ENCODE measurements at places on chromosomes 3 and 15.

DNA sequence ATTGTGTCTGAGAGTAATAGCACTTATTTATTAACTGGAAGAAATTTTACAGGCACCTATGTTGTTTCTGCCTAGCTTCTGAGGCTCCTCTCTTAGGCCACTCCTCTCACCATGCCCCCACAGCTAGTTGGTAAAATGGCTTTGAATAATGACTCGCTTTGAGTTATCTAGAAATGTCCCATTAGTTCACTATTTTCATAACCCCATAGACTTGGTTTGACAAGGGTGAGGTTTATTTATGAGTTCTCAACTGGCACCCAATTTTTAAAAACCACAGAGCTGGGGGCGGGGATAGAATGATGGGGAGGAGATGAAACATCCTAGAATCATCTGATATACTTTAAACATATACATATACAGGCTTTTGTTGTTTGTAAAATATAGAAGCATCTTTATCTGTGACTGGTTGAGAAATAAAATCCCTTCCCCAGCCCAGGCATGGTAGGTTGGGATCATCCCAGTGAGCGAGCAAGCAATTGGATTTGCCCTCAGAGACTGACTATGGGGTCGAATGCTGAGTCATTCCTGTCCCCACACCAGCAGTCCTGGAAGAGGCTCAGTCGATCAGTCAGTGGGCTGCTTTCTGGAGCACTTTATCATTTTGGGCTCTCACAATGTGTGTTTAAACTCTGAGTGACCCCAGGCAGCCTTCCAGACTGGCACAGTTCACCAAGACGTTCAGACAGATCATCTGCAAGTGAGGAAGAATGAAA lies 60.2 kb upstream of the TSEN2 start:
- peak; percentile 69 for DNase-seq

DNA sequence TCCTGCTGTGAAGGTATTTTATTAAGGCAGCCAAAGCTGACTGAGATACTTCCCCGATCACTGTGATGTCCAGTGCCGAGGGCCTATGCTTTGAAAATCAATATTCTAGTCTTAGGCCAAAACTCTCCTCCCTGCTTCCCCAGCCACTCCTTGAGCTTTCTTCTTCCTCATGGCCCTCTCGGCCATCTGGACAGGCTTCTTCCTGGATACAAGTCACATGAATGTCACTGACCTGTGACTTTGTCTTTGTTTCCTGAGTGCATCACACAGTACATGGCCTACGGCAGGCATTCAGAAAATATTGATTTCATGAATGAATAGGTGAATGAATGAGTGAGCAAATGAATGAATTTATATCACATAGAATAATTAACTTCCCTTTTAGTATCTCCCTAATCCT lies 24.6 kb upstream of the HES1 start:
- no peak for DNase-seq

DNA sequence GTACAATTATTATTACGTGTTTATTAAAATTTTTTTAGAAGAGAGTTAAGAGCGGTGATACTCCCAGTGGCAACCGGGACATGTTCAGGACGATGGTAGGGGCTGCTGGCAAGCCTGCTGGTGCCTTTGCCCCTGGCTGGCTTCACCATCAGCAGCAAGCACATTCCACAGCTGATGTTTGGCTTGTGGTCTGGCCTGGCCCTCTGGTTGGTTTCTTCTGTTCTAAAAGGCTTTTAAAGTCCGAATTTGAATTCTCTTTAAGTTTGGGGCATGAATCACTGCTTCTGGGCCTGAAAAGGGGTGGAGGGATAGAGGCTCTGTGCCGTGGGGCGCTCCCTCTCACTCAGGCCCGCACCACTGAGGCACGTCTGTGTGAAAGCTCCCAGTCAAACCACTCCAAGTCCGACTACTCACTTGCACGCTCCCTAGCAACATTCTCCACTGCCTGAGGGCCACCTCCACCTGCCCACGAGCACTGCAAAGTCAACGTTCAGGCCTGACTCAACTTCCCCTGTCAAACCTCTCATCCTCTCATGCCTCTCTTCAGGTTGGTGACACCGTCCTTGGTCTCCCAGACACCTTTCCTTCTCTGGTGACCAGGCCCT lies 10.1 kb downstream of the ITGA11 start:
- no peak for DNase-seq

DNA sequence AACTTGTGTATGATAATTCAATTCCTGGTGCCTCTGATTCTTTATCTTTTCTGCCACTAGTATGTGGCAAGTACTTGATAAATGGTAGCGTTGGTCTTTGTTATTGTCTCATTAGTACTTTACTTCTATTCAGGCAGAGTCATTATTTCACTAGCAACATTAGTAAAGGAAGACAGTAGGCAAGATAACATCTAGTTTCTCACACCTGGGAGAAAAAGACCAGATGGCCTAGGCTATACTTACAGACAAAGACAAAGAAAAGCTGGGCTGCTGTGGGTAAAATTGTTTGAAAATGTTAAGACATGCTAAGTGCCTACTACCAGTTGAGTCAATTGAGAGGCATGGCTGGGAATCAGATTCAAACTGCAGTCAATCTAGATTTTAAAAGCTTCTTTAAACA lies 198.7 kb upstream of the CMC1 start:
- no peak for DNase-seq

- no peak for DNase-seq
These were observed 26.8 kb upstream of the OCA2 start for GRCh38 chr15:28125673-28126651.

DNA sequence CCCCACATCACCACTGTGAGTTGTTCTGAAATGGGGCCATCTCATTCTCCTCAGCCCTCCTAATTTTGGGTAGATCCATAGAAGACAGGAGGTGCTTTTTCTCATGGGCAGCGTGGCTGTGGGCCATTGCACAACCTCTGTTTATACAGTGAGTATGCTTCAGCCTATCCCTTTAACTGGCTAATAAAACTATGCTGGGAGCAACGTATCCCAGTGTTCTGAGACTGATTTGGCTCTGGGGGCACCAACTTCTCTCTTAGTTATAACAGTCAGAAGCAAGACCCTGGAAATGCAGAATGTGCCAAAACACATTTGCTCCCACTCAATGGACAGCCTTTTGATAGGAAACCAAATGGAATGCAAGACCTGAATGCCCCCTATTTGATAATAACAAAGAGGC lies 97.1 kb upstream of the ICE2 start:
- no peak for DNase-seq

DNA sequence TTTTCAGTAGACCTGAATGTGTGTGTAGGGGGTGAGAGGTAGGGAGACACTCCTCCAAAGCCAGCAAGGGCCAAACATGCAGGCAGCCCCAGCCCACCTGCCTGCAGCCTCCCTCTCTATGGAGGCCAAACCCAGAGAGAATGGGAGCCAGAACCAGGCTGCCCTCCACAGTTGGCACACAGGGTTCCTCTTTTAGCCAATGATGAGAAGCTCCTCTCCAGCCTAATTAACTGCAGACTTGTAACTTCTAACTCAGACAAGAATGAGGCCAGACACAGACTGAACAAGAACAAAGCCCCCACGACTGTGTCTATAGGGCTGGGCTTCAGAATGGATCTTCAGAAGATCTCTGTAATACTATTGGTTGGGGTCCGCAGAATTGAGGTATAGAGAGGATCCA lies 12.3 kb upstream of the TLE3 start:
- no peak for DNase-seq

DNA sequence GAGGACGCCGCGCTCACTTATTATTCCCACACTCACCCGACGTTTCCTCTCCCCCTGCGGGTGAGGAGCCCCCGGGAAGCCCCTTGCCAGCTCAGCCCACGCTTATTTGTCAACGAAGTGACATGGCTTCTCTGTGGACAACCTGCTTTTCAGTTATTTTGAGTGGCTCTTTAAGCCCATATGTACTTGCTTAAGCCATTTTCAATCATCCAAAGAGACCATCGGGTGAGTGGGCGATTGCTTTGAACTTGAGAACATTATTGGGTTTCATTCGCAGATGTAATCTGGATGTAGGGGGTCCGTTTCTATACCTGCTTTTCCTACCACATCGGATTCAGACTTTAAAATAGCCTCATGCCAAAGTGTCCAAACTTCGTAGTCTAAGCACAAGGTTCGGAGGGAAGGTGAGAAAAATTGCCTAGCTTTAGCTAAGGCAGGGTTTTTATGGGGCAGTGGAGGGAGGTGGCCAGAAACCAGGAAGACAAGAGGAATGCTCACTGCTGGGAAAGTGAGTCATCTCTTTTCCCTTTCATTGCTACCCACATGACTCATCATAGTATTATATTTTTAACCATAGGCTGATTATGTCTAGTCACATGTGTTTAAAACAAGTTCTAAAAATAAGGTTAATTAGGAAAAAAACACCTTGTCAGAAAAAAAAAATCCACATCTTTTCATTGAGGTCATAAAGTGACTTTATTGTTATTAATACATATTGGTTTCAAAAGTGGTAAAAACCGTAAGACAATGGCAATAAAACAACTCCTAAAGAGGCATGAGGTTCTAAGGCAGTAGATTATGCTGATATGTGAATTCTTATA lies 773.1 kb upstream of the NR2F2 start:
- no peak for DNase-seq

DNA sequence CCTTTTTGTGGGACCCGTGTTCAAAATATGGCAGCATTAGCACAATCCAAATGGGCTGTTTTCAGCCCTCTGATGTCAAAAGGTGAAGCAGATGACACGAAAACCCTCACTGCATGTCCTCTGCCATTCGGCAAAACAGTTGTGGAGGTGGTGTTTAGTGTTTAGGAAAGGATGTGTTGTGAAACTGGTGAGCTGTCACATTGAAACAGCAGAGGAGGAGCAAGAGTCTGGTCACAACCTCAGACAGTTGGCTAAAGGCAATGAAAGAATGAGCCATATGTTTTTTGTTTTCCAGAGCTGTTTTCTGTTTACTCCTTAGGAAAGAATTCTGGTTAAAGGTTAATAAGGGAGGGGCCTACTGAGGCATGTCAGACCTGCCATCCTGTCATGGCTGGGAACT lies 140.7 kb downstream of the VPS8 start:
- DNase-seq, result no peak

DNA sequence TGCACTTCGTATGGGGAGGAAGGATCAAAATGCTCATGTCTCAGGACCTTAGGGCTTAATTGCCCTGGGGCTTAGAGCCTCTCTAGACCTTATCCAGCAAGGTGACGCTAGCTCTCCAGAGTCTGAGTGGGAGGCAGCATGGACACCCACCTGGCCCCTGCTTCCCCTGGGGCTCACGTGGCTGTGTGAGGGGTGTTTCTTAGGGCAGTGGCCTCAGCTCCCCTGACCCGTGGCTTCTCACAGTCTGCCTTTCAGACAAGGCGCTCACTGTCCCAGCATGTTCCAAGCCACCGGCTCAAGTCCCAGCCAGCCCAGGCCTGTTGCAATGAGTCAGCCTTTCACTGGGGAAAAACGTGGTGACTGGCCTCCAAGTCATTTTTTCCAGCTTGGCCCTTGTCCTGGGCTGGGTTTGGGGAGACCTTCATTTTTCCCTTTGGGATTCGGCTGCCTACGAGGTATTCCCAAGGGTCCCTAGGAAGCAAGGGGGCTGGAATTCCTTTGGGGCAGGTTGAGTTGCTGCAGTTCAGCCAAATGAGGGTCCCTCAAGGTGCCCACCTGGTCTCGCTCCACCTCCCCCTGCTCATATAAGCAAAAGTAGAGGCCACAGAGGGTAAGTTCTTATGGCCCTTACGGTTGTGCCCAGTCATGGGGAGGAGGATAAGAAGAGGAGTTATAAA lies 15.7 kb downstream of the BHLHE40 start:
- peak; percentile 30 for DNase-seq

- no peak for DNase-seq
These were observed 30.9 kb downstream of the TFG start for GRCh38 chr3:100740207-100740606.

- no peak for DNase-seq
These were observed 369.4 kb downstream of the NR2F2 start for GRCh38 chr15:96699871-96700401.

- no peak for DNase-seq
These were observed 13.9 kb upstream of the GOLGA8B start for GRCh38 chr15:34597316-34597715.

GRCh38 chr3:51946796-51947195 lies 4.6 kb downstream of the PARP3 start:
- no peak for DNase-seq

DNA sequence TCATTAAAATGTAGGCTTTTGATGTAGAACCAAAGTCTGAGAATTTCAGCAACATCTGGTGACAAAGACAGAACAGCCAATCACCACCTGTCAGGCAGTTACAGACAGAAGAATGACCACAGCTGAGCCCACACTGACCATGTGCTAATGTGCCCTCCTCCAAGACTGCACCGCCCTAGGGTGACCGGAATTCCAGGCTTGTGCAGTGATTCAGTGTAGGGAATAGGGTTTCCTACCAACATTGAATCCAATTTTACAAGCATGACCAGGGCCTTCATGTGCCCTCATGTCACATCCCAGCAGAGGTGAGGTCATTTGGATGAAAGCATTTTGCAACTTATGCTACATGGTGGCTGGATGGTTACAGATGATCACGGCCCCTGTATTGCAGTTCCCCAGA lies 412.5 kb downstream of the SOX2 start:
- no peak for DNase-seq

DNA sequence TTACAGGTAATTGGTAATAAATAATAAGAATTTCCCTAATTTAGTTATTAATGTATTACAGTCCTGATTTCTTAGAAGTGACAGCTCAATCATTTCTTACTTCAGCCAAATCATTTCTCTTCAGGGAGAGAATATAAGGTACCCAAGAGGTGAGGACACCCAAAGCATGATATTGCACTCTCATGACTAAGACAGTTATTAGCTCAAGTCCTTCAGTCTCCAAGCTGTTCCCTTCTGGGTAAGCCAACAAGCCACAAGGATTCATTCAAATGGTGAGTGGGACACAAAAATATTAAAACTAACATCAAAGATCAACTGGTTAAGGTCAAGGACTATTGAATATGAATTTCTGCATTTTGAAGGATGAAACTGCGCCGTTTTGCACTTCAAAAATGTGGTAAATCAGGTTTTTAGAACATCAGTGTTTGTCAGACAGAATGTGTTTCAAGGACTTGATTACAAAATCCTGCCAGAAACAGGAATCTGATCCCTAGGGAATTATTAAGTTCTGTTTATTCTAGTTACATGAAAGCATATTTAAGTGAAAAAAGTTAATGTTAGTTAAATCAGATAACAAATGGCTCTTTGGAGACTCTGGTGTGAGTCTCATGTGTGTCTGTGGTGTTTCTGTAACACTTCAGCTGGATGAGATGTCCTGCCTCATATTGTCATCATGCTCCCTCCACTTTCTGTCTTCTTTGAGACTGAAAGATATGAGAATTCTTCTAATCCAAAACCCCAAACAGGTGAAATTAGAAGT lies 101.7 kb upstream of the COL8A1 start:
- no peak for DNase-seq

DNA sequence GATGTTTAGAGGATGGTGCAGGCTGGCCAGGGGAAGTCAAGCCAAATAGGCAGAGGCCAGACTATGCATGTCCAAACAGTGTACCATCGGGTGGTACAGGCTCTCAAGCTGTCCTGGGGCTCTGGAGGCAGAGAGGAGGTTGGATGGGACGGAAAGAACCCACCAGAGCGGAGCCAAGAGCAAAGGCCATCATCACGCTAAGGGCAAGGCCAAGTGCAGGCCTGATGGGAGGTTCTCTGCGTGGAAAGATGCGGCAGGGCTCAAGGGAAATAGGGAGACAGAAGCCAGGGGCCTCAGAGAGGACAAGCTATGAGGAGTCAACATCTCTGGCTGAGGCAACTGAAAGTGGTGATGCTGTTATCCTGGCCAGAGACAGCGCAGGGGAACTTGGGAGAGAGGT lies 102.7 kb downstream of the ASB7 start:
- no peak for DNase-seq

Data from stimulated activated CD8-positive, alpha-beta memory T cell treated with anti-CD3 and anti-CD28 coated beads, Interleukin-4, amount 100 ng/mL, for 48 hours (primary cell).